ENCODE measurements at places on chromosomes 2 and 18. TPM values are rescaled to one million over a fixed set of nuclear protein-coding genes. Genes with fewer than 3 reads are reported as not detected.

DNA sequence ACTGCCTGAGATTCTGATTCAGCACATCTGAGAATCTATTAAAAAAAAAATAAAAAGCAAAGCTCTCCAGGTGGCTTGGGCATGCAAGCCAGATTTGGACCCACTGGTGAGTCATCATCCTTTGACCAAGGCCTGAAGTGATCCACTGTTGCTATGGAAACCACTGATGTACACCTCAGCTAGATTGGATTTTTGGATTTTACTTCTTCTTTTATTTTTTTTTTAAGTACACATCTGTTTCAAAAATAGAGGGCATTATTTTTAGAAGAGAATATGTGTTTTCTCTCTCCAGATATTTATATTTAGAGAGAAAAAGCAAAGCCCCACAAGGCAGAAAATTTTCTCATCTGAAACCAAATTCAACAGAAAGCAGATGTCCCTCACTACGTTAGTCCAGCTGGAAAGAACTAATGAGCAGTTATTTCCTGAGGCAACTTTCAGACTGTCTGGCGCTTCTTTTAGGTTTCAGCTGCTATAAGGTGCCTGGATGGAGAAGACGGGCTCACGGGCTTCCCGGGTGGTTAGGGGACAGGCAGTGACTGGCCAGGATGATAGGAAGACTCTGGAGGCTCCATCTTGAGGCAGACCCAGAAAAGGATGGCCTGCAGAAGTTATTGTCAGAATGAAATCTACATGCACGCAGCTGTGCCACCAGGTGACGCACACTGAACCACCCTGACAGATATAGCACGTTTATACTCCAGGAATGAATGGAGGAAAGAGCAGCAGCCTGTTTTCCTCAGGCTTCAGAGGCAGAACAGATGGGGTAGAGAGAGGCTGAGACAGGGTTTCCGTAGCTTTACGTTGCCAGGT, 50.5 kb downstream of the MRPL35 start:
- no peak for DNase-seq

GRCh38 chr2:165891943-165892342, 61.6 kb downstream of the TTC21B start:
- DNase-seq: no peak

DNA sequence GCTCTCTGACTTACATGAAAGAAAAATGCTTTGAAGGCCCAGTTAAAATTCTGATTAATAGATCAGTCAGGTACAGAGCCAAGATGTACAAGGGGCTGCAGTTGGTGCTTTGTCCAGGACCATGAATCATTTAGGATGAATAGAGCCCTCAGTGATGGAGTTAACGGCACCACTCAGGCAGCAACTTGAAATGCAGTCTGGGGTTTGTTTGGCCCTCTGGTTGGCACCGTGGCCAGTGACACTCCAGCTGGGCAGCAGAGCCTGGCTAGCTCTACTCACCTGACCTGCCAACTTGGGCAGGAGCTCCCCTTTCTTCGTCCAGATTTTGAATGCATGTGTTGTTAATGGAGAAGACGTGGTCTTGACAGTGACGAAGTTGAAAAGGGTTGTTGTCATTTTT, 493.0 kb upstream of the ACVR2A start:
- no peak for DNase-seq

DNA sequence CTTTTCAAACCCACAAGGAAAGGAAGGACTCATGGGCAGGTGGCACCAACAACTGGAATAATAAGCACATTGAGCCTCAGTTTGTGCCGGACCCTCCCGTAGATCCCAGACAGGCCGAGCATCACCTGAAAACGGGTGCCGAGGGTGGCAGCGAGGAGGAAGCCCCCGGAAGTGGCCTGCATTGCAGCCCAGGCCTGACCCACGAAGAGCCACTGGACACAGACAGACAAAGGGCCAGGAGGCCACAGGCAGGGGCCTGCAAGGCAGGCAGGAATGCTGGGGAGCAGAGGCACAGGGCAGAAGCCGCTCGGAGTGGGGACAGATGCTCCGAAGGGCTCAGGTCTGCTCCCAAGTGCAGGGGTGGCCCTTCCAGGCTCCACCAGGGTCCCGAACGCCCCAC, 31.7 kb downstream of the MTERF4 start:
- no peak for DNase-seq

- DNase-seq: no peak
These were observed 266.9 kb upstream of the DSEL start for GRCh38 chr18:67783196-67783946.

Gene CD8B2
- total RNA-seq: 0.65 TPM

Gene UGT1A3
- total RNA-seq: 20.8 TPM

- DNase-seq: no peak
These were observed 308.9 kb upstream of the CCDC68 start for GRCh38 chr18:55268151-55268601.

DNA sequence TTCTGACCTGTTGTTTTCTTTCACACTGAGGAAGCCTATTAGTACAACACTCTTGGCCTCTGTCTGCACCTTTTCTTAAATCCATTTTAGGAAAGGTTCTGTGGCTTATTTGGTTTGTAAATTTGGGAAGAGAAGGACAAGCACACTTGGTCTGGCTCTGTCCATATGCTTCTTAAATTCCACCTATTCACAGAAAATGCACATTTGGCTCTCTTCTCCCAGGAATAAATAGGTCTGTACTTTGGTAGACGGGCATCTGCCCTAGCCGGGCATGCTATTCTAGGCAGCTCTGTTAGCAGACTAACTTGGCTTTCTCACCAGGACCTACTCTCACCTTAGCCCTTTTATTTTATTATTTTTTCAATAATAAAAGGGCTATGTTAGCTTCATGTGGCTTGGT, 1211.8 kb upstream of the SLC39A10 start:
- no peak for DNase-seq

GRCh38 chr2:3433776-3434400, 54.4 kb downstream of the TRAPPC12 start:
- no peak for DNase-seq

DNA sequence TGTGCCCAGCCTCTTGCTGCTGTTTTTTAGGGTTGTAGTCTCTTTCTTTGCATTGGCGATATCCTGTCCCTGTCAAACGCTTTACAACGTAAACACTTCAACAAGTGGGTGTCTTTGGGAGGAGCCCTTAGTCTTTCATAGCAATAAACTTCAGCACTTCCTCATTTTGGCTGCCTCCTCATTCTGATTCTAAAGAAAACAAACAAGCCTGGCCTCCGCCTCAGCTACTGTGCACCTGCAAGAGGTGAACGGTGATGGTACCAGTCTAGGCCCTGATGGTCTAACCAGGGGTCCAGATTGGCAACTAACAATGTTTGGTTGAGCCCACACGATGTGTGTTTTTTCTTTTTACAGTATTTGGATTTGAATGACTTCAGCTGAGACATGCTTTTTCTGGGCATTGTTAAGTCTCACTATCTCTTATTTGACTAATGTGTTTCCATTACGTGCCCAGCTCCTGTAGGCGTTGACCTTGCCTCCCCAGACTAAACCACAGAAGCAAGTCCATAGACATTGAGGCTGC, 53.2 kb upstream of the CUL3 start:
- no peak for DNase-seq

Gene TUBA3D
- not detected for total RNA-seq

DNA sequence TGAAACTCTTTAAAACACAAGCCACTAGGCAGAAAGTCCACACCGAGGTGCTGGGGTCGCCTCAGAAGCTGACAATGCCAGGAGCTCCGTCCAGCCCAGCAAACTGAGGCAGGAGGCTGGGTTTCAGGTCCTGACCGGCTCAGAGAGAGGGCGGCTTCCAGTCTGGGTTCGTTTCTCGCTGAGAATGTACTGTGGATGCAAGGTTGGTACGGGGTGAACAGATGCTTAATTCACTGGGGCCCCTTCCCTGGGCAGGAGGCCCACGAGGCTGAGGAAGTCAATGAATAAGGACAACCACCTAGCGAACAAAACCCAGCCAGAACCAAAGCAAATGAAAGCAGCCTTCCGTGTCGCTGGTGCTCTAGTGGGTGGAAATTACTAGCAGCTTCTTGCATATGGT, 142.0 kb downstream of the RTP5 start:
- no peak for DNase-seq

Gene SULT1C4
- total RNA-seq: 3.4 TPM

- DNase-seq: no peak
These were observed 61.8 kb downstream of the CABYR start for GRCh38 chr18:24200494-24201290.

Gene RAMP1
- 49.0 TPM for total RNA-seq

Gene STON1
- total RNA-seq: 16.2 TPM

Gene TUBA4A
- total RNA-seq: 85.1 TPM

Gene KLHL30
- 2.2 TPM for total RNA-seq

DNA sequence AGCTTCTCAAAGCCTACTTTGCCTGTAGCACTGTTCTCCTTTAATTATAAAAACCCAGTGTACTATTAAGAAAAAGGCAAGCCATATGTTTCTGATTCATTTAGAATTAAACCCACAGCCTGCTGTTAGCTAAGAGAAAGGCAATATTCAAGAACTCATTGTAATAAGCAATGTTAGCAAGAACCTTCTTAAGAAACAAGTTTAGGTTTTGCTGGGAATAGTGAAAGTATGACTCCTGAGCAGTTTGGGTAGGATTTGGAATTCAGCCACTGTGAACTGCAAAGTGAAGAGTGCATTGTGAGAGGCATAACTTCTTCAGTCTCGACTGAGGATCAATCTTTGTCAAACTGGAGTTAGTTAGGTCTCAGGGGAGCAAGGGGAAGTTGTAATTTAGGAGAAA, 206.5 kb upstream of the NT5C1B start:
- no peak for DNase-seq

Gene TMEM163
- total RNA-seq: 10.1 TPM

DNA sequence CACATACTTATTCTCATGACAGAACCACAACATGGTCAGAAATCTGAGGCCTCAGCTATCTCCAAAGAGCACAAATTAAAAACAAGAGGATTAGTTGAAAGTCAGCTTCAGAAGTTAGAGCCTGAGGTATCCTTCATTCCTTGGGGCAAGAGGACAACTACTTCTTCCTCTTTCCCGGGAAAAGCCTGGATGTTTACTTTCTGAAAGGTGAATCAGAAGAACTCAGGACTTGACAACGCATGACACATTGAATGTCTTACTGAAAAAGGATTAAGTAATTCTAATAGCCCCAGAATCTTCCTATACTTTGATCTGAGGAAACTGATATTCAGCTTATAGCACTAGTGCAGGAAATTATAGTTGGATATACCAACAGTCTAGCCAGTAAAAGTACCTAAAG, 573.2 kb downstream of the METTL4 start:
- no peak for DNase-seq

DNA sequence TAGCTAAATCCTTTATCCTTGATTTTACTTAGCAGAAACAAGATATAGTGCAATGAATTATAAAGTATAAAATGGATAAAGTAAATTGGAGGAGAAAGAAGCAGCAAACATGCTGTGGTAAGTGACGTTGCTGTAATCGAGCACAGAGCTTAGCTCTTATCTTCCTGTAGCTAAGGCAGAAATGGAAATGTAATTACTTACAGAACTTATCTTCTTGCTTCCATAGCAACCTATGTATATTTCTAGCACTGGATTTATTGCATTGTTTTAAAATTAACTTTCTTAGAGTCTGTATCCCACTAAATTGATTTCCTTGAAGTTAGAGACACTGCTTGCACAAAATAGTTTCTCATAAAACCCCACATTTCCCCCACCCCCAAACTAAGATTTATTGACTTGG, 130.6 kb upstream of the MC4R start:
- DNase-seq: no peak

Gene SNTG2
- 9.9 TPM for total RNA-seq

Gene FBXO41
- 6.6 TPM for total RNA-seq

Gene BOK
- 16.0 TPM for total RNA-seq

Gene LTBP1
- total RNA-seq: 80.1 TPM

GRCh38 chr2:148023861-148024260, 3.0 kb downstream of the MBD5 start:
- DNase-seq: no peak

Gene MAP2
- total RNA-seq: 3.0 TPM

Gene SP140
- total RNA-seq: 2.7 TPM

Gene KCNE4
- total RNA-seq: 9.1 TPM

DNA sequence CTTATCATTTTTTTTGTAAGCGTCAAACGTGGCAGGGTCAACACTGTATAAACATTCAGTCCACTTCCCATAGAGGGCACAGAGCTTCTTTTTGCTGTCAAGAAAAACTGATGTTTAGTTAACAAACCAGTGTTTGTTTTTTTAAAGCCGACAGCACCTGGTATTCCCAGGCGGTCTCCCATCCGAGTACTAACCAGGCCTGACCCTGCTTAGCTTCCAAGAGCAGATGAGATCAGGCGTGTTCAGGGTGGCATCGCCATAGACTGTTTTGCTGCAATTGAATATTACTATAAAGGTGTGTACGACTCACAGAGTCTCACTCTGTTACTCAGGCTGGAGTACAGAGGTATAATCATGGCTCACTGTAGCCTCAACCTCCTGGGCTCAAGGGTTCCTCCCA, 31.5 kb downstream of the CABYR start:
- DNase-seq: no peak

DNA sequence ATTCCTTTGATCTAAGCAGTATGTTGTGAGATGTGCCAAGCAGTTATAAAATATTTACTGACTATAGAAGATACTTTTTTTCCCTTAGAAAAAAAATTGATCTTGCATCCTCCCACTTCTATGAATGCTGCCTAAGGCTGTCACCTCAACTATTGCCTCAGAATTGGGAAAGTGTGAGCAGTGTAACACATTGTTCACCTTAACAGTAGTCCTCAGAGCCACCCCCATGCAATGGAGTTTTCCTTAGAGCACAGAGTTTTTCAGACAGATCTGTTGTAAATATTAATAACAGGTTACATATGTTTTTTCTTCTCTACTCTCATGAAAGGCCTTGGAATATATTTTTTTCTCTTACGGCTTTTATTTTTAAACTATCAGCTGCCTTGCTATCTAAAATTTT, 607.3 kb downstream of the STK39 start:
- DNase-seq: no peak

Gene FOXD4L1
- total RNA-seq: 0.39 TPM

Gene HTRA2
- 22.4 TPM for total RNA-seq

GRCh38 chr2:182593394-182593975, 122.6 kb upstream of the DNAJC10 start:
- no peak for DNase-seq

Gene KIF5C
- 14.3 TPM for total RNA-seq

DNA sequence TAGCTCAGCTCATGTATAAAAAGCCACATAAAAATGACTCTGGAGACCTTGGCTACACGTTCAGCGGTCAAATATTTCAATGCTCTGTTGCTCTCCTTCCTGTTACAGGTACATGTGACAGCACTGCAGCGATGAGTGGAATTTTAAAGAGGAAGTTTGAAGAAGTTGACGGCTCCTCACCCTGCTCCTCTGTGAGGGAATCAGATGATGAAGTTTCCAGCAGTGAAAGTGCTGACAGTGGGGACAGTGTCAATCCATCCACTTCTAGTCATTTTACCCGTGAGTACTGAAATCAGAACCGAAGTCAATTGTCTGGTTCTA, 125.4 kb downstream of the CSRNP3 start:
- no peak for DNase-seq

DNA sequence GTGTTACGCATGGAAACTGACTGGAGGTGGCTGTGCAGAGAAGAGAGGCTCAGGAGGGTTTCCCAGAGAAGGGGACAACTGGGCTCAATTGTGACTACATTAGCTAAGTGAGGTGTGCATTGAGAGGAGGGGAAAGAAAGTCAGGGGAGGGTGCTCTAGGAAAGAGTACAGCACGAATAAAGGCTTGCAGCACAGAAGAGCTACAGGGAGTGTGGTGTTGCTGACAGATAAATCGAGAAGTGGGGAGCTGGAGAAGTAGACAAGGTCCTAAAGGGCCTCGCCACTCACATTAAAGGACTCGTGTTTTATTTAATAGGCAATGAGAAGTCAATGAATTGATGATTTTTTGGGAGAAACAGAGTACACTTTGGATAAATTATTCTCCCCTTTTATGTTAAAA, 65.7 kb upstream of the CTAGE1 start:
- no peak for DNase-seq
